ENCODE measurements at places on chromosomes 5 and 9.

- DNase-seq, result peak; percentile 31
These were observed 201.7 kb downstream of the KDM4C start for GRCh38 chr9:6959270-6960000.

DNA sequence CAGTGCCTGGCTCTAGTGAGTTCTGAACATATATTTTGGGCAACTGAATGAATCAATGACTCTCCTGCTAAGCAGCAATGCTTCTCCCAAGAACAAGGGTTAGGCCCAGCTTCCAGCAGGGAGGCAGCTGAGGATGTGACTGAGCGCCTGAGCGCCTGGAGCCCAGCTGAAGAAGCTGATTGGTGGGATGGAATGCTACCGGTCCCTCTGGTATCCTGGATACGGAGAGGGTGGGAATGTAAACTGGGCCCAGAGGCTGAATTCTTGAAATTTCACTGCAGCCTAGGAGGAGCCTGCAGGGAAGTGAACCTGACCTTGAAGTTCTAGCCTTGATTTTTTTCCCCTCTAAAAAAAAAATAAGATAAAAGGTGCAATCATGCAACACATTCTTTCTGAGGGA lies 43.2 kb downstream of the WWC1 start:
- DNase-seq, result peak; percentile 70

GRCh38 chr5:31671339-31671741 lies 32.4 kb downstream of the PDZD2 start:
- no peak for DNase-seq

DNA sequence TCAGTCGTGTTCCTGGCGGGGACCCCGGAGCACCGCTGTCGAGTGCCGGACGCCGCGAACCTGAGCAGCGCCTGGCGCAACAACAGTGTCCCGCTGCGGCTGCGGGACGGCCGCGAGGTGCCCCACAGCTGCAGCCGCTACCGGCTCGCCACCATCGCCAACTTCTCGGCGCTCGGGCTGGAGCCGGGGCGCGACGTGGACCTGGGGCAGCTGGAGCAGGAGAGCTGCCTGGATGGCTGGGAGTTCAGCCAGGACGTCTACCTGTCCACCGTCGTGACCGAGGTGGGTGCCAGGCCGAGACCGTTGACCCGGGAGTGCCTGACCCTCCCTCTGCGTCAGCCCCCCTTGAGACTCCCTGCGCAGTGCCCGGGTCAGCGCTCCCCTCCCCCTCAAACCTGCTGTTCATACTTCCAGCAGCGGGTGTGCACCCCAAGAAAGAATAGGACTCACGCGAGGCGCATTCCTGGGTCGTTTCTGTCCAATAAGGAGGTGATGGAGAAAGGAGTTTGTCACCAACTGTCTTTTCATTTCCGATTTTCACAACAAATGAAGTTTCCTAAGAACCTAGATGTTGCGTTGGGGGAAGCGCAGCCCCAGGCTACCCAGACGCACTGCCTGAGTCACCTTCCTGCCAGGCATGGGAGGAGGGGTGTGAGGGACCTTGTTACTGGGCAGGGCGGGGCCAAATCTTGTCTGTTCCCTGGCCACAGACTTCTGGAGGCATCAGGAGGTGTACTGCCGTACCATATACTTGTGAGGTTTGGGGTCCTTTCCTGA lies 722 bp downstream of the SLC22A4 start:
- peak; percentile 46 for DNase-seq

DNA sequence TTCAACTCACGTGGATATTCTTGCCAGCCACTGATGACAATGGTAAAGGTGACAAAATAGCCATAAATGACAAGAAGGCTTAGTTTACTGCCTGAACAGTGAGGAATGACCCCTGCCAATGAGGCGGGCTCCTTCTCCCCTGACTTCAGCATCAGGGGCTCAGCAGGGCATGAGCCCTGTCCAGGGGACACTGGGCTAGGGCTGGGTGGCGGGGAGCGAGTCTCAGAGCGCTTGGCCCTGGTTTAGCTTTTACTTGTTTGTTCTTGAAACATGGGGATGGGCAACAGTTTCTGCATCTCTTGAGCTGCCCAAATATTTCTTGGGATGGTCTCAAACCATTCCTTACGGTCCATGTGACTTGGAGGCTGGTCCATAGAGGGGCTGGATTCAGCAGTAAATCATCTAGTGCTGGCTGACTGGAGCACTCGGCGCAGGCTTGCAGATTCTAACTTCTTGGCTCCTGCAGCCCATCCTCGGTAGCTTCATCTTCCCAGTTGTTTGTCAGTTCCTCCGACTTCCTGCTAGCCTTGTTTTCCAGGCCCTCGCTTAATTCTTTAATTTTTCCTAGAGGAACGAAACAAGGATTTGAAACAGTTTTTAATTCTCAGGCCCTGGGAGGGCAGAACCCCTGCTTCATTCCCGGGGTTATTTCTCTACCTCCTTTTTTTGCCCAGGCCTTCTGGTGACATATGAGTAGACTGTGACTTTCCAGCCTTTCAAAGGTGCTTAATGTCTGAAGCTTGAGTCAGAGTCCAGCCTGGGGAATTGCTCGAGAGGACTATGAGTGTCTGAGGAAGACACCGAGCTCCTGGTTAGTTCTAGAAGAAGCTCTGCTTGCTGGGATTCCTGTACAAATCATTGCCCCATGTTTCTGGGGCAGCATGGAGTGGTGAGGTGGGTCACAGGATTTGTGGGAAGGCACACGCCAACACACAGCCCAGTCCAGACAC lies 4.5 kb upstream of the HMCN2 start:
- no peak for DNase-seq

- DNase-seq, result no peak
These were observed 29.1 kb upstream of the MEIKIN start for GRCh38 chr5:131974622-131974955.

GRCh38 chr5:69502767-69503488 lies 10.3 kb downstream of the OCLN start:
- DNase-seq, result peak; percentile 58

DNA sequence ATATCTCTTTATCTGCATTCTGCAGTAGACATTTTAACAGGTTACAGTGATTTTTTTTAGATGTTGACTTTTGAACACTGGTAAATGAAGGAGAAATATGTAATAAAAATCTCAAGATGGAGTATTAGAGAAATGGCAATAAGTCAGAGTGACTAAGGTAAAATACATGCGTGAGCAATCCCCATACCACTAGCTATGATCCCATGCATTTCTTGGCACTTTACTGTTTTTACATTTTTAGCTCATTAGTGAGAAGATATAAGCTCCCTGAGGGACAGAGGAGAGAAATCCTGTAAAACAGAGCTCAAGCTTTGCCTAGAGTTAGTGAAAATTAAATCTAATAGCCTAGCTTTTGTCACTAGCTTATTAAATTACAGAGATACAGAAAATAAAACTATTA lies 181.9 kb upstream of the TRPM3 start:
- peak; percentile 46 for DNase-seq

DNA sequence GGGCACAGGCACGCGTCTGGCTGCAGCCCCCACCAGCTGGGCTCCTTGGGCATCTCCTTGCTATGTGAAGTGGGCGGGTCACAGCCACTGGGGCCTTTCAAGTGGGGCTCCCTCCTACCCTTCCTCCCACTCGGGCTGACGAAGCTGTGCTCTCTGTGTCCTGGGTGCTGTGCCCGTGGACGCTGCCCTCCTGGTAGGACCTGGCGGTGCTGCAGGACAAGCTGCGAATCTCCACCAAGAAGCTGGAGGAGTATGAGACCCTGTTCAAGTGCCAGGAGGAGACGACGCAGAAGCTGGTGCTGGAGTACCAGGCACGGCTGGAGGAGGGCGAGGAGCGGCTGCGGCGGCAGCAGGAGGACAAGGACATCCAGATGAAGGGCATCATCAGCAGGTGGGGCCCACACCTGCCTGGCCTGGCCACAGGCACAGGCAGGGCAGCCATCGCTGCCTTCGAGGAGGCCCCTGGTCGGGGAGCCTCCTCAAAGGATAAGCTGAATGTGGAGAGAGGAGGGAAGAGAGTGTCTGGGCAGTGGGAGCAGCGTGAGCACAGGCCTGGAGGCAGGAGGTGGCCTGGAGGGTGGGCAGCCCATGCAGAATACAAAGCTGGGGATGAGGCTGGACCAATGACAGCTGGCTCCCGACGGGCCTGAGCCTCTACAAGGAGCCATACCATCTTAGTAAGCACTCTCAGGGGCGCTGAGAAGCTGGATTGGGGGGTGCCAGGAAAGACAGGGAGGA lies 124.7 kb downstream of the DAB2IP start:
- no peak for DNase-seq

- no peak for DNase-seq
These were observed 247.4 kb upstream of the RASA1 start for GRCh38 chr5:87020099-87020934.

DNA sequence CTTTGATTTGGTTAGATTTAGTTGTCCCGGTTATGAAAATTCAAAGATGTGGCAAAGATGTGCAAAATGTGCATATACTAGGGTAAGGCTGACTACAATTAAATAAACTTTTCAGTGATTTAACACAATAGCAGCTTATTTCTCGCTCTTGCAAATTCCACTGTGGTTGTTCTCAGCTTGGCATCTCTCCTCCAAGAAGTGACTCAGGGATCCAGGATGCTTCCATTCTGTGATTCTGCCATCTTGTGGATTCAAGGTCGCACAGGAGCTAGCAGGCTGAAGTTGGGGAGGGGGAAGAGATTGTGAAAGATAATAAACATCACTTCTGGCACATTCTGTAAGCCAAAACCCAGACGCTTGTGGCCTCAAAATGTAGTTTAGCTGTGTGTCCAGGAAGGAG lies 60.1 kb upstream of the TGFBR1 start:
- no peak for DNase-seq

DNA sequence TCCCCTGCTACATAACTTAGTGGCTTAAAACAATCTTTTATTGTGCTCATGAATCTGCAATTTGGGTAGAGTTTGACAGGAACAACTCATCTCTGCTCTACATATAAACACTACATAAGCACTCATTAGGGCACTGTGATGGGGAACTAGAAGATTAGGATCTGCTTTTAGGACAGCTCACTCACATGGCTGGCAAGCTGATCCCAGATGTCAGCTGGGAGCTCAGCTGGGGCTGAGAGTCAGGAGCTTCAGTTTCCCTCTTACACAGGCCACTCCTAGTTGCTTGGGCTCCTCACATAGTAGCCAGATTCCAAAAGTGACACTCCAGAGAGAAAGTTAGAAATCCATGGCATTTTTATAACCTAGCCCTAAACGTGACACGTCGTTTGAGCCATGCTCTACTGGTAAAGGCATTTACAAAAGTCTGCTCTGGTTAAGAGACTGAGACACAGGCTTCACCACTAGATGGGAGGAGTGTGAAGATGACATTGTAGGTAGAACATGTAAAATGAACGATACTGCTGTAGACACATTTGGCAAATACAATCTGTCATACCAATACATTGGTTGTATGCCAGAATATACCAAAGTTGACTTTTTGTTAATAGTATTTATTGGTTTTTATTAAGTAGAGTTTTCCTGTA lies 23.6 kb downstream of the SCAI start:
- no peak for DNase-seq

All from fibroblast of skin of left quadriceps (primary cell).